ENCODE measurements at places on chromosomes 2 and 18.

- no peak for DNase-seq
These were observed 38.9 kb upstream of the B3GNT2 start for GRCh38 chr2:62156861-62157496.

DNA sequence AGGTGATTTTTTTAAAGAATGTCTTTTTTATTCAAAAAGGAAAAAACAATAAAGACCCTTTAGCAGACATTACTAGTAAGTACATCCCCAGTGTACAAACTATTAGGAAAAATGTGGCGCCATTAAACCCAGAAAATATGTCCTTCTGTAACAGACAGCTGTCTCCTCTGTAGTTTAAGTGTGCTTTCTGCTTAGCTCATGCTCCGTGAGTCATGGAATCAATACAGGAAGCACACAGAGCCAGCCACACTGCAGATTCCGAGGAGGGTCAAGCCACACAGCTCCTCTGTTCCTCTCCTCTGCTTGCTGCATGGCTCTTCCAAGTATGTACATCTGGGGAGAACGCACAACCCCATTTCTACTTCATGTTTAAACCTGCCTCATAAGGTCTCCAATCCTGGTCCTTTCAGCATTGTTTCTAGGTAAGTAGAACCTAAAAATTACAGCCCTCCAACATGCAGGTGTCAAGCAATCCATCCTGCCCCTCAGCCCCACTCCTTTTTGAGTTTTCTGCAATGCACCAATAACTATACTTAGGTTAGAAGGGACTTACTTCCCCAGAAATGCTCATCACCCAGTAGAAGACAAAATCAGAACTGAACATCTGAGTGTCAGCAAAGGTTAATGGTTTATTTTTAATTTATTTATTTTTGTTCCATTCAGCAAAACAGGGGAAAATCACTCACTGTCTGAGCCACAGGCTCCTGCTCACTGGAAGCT lies 37.5 kb downstream of the ACVR1 start:
- no peak for DNase-seq

DNA sequence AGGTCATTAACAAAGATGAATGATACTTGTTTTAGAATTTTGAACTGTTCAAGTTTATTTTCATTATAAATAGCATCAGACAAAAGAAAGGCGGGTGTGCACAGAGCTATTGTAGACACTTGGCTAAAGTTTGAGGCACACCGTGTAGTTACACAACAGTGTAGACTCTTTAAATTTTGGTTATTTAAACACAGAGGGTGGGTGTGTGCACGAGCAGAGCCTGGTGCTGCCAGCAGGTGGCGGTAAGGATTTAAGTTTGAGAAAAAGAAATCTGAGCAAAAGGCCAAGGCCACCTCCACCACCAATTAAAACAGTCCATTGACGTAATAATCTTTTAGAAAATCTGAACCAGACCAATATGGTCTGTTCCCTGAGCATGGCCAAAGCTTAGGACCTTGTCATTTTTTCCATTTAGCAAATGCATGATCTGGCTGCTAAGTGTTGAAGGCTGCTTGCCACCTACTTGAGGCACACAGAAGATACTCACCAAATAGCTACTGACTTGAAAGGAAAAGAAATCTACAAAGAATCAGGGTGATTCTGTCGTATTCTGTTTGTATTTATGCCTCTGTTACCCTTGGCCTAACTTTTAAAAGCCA lies 14.3 kb downstream of the COPS7B start:
- no peak for DNase-seq

DNA sequence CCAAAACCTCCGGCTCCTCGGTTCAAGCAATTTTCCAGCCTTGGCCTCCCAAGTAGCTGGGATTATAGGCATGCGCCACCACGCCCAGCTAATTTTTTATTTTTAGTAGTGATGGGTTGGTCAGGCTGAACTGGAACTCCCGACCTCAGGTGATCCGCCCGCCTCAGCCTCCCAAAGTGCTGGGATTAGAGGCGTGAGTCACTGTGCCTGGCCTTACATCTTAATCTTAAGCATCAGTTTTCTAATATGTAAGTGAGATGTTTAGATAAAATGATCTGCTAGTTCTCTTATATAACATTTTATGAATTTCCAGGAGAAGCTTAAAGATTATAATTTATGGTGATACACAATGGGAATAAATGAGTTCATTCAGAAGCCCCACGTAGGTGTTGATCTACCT lies 69.2 kb downstream of the SPTBN1 start:
- no peak for DNase-seq

GRCh38 chr2:40271094-40271493 lies 180.8 kb downstream of the SLC8A1 start:
- no peak for DNase-seq

DNA sequence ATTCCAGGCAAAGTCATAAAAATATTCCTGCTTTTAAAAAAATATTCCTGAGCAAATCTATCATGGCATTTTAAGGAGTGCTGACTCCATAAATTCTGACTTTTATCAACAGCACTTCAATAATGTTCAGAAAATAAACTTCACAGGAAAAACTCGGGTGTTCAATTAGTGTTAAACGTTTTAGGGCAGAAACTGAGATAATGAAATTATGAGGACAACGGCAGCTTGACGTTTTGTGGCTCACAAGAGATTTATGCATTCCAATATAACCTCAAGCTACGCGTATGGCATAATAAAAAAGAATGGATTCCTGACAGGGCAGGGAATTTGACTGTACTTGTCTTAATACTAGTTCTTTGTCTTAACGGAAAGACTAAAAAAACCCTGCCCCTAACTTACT lies 133.2 kb downstream of the ICOS start:
- DNase-seq: no peak
